ENCODE measurements at places on chromosomes 6 and 20.
A peak's percentile ranks its signal among the peaks of the same experiment; 100 is the strongest.

DNA sequence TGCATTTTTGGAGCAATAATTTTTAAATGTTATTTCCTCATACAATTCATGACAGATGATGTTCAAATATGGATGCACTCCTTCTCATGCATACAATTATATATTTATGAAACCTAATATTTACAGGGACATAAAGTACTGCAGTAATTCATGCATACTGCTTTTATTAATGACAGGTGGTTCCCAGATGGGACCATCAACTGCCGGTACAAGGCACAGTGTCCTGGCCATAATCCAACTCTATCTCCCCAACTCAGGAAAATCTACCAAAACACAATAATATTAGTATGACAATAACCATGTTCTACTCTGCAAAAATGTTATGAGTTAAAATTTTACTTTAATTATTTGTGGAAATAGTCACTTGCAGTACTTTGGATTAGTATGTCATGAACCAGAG is 77.8 kb downstream of the VIP start:
- DNase-seq, result no peak

DNA sequence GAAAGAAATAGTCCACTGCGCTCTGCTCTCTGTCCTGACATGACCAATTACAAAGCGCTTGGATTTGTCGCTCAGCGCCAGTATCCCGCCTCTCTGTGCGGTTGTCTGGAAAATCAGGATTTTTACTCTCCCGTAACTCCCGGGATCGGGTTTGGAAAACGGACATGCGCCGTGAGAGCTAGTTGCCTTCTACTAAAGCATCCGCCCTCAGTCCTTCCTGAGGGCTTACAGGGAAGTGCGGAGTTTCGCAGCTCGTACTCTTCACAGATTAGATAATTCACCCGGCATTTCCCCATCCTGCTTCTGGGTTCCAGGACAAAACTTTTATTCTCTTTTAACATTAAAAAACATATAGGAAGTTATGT is 427 bp upstream of the MKKS start:
- DNase-seq, result peak; percentile 89

DNA sequence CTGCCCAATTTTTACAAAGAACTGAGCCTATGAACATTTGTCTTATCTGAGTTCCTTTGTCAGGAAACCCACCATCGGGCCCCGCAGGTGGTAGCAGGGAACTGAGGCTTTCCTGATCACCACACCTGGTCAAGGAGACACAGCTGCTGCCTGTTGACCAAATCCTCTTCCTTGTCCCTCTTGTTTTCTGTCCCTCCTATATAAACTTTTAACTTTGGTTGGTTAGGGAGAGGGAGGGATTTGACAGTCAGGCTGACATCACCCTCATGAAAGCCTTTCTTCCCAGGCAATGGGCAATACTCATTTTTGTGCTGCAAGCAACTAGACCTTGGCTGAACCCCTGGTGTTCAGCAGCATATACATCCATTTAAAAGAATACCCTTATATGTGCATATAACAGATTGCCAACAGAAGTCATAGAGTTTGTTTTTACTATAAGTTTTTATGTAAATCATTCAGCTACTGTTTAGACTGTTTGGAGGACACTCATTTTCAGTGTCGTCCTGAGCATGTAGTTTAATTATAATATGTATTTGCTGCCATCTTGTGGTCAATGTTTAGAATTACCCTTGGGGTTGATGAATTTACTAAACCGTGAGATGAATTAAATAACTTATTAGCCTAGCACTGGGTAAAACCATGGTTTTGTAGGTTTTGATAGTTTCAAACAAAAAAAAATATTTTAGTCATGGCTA is 17.0 kb downstream of the CRISP1 start:
- DNase-seq, result no peak

DNA sequence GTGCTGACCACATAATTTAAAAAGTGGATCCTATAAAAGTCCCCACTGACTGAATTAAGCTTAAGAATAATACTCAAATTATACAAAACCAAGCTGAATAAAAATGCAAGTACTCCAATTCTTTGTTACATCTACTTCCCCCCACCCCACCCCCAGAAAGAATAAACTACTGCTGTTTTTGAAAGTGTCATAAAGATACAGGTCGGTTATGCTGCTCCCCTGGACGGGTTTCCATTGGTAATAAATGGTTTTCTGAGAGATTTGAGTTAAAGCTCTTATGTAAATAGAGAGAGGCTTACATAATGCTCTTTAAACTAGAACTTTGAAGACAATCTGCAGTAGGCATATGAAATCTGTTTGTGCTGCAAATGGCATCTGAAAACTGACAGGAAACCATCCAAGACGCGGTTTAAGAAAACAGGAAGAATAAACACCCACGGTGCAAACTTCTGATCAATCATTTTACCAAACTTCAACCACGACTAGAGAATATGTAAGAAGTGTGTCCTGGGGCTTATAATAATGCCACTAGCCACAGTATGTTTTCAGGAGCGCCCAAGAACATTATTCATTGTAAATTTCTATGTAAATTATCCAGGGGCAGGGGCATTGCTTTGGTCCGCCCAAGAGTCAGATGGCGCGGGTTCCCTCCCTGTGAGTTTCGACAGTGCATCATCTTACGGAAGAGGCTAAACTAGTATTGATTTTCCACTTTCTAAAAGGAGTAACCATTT is 10.8 kb upstream of the POU3F2 start:
- DNase-seq, result no peak

GRCh38 chr6:43977404-43978111 is 149.7 kb downstream of the MRPL14 start:
- no peak for DNase-seq

GRCh38 chr6:14001329-14002012 is 76.7 kb downstream of the RNF182 start:
- no peak for DNase-seq

- DNase-seq, result no peak
Observed at GRCh38 chr6:116314218-116314617, 34.5 kb upstream of the TSPYL1 start.

DNA sequence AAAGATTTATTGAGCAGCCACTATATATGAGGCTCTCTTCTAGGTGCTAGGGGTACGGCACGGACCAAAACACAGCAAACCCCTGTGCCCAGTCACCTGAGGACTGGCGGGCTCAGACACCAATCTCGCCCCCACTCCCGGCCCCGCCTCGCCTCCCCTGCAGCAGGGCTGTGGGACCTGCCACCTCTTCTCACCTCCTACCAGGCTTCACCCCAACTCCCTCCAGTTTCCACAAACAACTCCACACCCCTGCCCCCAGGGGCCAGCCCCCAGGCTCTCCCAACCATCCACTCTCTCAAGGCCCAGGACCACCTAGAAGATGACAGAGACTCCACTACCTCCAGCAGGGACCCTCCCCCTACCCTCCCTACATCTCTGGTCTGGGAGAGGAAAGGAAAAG is 6.5 kb downstream of the TFEB start:
- DNase-seq, result no peak

DNA sequence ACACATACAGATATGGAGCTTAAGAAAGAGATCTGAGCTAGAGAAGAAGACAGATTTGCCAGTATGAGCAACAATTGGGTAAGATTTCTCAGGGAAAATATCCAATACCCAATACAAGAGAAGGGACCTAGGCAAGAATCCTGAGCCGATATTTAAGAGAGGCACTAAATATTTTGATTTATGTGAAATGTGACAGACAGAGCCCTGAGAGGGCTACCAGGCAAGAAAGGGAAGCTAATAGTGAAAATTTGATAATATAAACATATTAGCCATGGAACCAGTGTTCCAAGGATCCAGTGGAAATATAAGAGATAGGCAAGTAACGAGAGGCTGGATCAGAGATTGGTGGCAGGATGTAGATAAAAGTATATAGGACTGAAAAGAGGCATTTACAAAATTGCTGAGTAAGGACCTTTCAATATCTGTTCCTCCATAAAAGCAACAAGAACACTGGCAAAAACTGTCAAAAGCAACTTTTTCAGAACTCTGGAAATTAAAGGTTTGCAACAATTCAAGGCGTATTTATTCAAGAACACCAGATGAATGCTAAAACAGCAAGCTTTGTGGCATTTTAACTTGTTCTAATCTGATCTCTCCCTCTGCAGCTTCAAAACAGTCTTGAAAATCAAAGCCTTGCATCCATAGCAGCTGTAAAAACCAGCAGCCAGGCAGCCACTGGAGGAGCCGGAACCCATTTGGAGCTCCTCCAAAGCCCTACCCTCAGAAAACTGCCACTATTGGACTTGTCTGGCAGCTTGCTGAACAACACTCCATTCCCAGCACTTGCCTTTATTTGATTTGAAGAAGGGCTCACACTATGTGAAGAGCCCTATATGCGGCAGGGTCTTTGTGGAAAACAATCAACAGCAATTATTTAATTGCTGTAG is 58.8 kb downstream of the REV3L start:
- DNase-seq, result no peak

DNA sequence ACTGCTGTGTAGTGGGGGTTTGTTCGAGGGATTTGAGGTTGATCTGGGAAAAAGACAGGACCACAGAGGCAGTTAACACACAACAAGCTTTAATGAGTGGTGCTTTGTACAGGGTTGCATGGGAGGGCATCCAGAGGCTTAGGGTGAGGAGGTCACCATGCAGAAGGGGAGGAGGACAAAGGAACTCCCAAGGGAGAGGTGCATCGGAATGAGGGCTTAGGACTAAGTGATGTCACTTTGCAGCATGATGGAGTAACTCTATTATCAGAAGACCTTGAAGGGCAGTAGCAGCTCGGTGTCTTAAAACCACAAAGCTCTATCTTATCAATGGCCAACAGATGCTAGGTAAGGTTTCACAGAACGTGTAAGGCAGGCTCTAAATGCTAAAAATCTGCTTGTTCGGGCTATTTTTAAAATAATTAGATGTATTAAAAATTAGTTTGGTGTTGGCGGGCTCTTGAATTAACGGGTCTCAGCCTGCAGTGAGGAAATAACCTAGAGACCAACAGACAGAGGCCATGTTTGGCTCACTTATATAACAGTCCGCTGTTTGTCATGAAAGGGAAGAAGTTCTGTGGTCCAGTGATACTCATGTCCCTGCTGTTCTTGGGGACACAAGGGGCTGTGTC is 37.9 kb downstream of the MAN1A1 start:
- no peak for DNase-seq

DNA sequence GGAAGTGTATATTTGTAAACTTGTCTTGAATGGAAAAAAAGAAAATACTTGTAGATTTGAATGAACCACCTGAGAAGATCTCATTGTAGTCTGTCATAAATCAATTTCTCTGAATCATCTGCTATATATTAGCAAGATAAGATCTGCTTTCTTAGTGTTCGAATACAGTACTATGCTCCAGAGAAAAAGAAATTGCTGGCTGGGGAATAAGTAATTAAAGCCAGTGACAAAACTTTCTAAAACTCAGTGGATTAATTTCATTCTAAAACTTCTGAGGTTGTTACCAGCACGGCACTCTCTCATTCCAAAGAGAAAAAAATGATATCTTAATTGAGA is 22.4 kb upstream of the MROH8 start:
- no peak for DNase-seq

DNA sequence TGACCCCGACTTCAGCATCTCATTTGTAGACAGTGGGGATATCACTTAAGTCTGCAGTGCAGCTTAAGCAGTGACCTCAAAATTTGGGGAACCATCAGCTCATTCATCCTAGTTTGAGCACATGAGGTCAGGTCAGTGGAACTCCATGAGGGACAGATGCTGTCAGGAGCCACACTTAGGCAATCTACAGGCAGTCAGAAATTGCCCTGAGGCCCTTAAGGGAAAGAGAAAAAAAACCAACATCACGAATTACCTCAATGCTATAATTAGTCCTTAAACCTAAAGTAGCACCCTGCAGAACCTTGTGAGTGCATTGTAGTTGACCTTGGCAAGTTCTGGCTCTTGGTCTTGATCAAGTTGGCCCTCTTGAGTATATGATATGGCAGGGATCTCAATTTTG is 21.1 kb downstream of the TMEM74B start:
- no peak for DNase-seq

GRCh38 chr20:38283236-38283635 is 20.7 kb upstream of the BPI start:
- no peak for DNase-seq

DNA sequence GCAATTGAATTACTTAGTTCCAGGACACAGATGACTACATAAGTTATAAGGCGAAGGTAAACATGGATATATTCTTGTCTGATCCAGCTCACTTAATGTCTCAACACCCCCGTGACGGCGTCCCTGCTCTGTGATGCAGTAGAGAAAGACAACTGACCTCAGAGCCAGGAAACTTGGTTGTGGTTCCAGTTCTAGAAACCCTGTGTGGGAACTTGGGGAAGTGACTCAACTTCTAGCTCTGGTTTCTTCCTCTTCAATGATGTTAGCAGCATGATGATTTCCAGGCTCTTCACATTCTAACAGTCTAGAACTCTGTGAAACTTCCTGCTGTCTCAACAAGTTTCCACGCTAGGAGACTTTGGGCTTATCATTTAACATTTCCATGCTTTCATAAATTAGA is 18.4 kb downstream of the LAMA4 start:
- peak; percentile 65 for DNase-seq

- no peak for DNase-seq
Observed at GRCh38 chr6:149995971-149996370, 29.4 kb downstream of the RAET1L start.

GRCh38 chr6:151241853-151242252 is 2.1 kb downstream of the AKAP12 start:
- DNase-seq, result no peak

GRCh38 chr20:24960302-24960801 is 11.3 kb downstream of the CST7 start:
- DNase-seq, result no peak

DNA sequence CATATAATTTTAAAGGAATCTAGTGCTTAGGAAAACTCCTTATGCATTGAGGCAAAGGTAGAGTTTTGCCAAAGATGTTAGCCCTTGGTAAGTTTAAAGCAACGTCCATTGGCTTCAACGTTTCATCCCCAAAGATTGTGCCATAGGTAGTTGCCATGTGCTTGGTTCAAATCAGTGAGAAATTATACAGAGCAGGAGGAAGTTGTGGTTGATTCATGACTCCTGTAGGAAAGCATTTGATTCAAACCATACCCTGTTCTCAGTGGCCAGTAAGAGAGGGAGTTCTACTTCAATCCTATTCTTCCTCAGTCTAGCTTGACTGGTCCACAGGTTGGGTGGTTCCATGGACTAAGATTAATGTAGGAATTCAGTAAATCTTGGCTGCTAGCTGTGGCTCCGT is 535.6 kb downstream of the QKI start:
- DNase-seq, result no peak

DNA sequence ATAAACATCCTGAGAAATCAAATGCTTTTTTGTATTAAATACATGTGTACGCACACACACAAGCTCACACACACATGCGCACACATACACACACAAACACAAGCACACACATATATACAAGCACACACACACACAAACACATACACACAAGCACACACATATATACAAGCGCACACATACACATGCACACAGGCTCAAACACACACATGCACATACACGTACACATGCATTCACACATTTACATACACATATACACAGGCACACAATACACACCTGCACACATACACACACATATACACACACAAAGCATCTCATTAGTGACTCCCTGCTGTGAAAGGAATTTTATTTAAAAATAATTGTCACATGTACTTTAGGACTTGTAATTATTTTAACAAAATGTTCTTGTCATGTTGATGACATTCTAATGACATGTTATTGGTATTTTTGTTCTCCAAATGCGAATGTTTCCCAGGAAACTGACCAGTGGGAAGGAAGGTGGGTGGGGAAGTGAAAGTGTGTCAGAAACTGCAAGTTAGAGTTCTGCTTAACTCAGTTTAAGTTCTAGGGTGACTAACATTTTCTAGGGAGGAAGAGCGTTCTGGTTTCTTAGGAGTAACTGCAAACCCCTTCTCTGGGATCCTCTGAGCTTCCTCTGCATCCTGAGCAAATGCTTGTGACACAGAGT is 113.9 kb upstream of the ZNF217 start:
- DNase-seq, result no peak

- DNase-seq, result no peak
Observed at GRCh38 chr6:91613481-91613880, 1026.6 kb upstream of the MAP3K7 start.

All from T-helper 1 cell (primary cell).